ENCODE measurements at places on chromosomes 1 and 21.

GRCh38 chr21:29176471-29177120, 46.2 kb downstream of the MAP3K7CL start:
- DNase-seq, result no peak

GRCh38 chr1:246306415-246307037, 200.6 kb downstream of the SMYD3 start:
- DNase-seq, result no peak

GRCh38 chr1:227939791-227940771, 7.7 kb downstream of the WNT9A start:
- DNase-seq, result no peak

GRCh38 chr1:202852163-202852904, 36.6 kb downstream of the RABIF start:
- no peak for DNase-seq

GRCh38 chr1:231604276-231604621, 22.3 kb upstream of the DISC1 start:
- no peak for DNase-seq

- DNase-seq, result no peak
Measured at GRCh38 chr1:205069371-205070125, 14.7 kb downstream of the TMEM81 start.

DNA sequence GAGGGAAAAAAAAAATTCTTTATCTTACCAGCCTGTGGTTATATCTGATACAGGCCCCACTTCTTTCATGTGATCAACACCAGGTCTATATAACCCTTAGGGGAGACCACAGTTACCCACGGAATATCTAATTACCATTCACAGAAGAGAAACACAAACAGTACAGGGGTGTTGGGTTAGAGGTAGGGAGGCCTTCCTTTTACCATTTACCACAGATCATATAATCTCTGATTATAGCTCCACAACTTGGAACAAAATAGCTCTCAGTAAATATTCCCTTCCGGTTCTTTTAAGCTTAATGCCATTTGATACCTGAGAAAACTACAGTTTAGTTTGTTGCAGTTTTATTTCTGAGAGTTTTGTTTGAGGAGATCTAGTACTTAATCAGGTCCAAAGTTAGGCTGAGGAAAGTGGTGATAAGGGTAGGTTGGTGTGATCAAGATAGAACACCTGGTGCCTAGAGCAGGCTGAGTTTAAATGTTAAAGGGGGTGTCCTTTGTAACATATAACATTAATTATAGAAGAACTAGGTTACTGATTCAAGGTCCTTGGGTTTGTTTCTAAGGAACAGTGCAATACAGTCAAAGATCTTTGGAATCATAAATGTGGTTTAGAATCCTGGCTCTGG, 14.1 kb downstream of the EPB41 start:
- DNase-seq, result no peak

DNA sequence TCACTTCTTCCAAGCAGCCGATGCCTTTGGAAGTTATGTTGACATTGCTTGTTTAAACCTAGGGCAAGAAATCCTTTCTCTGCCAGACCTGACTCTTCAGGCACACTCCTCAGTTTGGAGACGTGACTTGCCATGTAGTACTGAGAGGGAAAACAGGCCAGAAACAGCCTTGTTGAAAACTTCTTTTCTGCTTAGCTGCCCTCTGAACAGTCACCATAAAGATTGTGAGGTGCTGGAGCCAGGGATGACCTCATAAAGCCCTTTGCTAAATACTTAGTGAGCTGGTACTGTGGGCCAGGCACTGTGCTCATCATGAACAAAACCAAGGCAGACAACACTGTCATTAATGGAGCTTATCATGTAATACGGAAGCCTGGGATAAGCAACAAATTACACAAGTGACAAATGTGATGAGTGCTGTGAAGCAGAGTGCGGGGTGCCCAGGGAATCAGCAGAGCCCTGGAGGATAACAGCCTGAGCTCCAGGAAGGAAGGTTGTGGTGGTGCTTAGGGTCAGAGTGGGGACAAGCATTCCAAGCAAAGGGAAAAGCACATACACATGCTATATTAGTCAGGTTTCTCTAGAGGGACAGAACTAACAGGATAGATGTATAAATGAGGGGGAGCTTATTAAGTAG, 42.4 kb downstream of the MTARC1 start:
- DNase-seq, result no peak

DNA sequence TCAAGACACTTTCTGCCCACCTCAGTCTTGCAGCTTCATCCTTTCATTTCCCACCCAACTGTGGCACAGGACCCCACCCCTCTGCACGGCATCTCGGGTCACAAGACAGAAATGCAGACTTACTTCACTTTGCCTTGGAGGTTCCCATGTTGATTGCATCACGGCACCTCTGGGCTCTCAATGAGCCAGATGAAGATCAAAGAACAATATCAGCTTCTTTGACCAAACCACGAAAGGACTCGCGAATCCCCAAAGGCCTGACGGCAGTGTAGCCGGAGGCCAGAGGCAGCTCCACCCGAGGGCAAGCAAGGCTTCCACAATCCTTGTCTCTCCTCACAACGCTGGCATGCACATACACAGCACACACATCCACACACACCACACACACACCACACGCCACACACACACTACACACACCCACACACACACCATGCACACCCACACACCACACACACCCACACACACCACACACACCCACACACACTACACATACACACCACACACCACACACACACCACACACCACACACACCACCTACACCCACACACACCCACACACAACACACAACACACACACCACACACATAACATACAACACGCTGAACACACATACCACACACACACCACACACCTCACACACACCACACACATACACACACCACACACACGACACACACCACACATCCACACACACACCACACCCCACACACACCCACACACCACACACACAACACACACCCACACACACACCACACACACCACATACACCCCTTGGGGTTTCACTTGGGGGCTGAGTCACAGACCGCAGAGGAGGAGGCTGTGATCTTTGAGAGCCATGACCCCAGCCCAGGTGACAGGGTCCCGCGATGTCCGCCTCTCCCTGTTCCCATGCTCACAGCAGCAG, 35.8 kb downstream of the UBASH3A start:
- DNase-seq, result no peak

DNA sequence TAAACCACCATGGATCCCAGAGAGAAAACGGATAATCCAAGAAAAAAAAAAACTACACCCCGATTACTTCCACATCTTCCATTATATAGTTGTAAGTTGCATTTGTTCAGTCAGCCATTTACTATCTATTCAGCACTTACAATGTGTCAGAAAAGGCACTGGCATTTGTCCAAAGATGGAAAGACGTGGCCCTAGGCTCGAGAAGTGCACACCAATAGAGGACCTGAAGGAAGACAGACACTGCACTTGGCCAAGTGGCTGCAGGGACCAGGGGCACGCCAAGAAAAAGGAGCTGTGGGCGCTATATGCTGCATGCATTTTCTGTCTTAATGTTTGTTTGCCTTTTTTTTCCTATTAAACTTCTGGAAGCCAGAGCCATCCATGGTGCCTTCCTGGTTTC, 45.2 kb upstream of the LYST start:
- no peak for DNase-seq

GRCh38 chr1:3247521-3248121, 178.6 kb downstream of the PRDM16 start:
- no peak for DNase-seq

DNA sequence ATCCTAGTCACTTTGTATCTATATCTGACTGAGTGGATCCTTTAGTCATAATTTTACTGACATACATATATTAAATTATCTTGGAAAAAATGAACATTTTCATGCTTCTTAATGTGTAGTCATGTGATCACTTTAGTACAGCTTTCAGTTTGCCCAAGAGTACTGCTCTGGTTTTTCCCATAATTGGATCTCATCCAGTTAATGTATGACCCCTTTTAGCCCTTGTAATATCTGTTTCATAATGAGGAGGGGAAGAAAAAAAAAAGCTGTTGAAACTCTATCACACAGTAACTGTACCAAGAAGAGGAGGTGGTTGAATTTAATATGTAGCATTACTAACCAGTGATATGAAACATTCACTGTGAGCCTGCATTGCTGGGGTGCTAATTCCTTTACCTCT, 328.7 kb downstream of the PTPRC start:
- DNase-seq, result no peak

DNA sequence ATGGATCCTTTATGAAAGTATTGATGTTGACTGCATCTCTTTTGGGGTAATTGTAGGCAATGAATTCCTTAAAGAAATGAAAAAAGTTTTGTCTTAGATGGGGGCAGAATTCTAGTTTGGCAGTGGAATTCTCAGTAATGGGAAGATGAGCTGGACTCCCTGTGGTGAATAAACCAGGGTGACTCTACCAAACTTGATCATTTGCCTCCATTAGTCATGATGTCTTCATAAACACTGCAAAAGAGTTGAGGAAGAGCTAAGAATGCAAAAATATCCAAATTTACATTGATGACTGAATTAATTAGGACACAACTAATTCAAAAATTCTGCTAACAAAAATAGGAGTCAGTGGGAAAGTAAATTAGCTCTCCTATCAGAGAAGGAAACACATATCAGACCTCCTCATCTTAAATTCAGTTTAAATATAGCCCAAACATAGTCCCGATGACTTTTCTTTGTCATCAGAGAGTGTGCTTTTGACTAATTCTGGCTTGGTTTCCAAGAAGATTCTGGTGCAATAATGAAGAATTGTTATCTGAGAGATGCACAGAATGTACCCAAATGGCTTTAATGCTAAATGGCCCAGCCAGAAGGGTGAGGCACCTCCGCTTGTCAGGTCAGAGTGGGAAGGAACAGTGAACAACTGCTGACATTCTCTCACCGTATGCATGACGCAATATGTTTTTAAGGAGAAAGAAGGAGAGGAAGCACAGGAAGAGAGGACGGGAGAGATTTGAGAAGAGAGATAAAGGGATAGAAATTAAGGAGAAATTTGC, 525.1 kb downstream of the LMO4 start:
- DNase-seq, result no peak

DNA sequence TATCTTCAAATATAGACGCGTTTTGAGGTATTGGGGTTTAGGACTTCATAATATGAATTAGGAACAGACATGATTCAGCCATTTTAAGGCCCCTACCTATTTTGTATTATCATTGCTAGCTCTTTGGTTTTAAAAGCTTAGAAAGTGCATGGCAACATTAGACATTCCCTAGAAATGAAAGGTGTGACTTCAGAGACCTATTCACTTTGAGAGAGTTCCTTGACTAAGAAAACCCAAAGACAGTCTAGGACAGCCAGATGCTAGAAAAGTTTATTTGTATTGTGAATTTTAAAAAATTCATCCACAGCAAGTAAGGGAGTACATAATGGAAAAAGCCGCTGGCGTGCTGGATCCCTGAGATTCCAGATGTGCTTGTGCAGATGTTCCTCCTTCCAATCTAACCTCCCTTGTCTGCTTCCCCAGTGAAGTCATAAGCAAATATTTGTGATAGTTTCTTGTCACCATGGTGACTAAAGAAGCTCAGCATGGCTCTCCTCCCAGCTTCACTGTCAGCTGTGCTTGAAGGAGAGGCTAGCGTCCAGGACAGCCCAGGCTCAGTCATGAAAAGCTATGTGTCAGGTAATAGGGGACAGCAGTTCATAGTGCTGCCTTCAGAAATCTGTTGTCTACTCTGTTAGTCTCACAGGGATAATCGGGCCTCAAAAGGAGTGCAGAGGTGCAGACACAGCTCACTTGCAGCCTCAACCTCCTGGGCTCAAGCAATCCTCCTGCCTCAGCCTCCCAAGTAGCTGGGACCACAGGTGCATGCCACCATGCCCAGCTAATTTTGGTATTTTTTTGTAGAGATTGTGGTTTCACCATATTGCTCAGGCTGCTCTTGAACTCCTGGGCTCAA, 34.8 kb downstream of the KPNA6 start:
- DNase-seq, result no peak

- DNase-seq, result no peak
Measured at GRCh38 chr1:109304226-109304920, 2.4 kb downstream of the MYBPHL start.

DNA sequence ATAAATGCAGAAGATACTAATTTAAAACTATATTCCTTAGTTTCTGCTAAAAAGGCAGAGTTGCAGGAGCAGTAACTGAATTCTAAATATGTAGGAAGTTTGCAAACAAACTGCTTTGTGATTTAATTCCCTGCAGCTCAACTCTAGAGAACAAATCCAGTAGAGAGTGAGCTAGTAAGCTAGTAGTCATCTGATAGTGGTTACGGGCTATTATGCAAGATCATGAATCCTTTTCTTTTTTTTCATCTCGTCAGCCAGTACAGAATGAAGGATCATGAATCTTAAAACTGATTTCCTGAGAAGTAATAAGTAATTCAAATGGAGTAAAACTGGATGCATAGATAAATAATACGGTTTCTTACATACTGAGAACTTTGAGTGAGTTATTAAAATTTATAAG, 3.3 kb downstream of the DPH5 start:
- DNase-seq, result no peak

DNA sequence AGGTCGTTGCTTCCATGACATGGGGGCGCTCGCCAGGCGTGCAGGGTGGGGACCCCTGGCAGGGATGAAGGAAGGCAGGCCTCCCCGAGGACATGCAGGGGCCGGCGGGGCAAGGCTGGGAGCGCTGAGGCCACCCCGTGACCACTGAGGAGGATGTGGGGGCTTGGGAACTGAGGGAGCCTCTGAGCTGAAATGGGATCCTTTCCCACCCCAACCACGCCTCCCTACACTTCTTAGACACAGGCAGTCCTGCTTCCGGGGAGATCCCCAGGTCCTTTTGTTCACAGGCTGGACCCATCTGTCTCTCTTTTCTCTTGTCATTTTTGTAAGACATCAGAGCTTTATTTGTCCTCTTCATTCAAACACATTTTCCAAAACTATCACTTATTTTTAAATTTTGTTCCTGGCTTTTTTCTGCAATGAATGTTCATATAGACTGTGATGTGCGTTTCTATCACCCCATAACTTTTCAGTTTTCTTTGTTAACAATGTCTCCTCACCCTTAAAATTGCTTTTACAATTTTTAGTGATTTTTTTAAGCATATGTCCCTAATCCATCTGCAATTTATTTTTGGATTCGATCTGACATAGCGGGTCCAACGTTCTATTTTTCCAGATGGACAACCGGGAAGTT, 156.7 kb upstream of the BACE2 start:
- DNase-seq, result no peak

GRCh38 chr1:4086085-4086850, 186.2 kb upstream of the C1orf174 start:
- no peak for DNase-seq

- DNase-seq, result no peak
Measured at GRCh38 chr1:154863315-154864174, 6.5 kb downstream of the KCNN3 start.

- DNase-seq, result no peak
Measured at GRCh38 chr1:10217748-10218441, 7.5 kb downstream of the KIF1B start.

DNA sequence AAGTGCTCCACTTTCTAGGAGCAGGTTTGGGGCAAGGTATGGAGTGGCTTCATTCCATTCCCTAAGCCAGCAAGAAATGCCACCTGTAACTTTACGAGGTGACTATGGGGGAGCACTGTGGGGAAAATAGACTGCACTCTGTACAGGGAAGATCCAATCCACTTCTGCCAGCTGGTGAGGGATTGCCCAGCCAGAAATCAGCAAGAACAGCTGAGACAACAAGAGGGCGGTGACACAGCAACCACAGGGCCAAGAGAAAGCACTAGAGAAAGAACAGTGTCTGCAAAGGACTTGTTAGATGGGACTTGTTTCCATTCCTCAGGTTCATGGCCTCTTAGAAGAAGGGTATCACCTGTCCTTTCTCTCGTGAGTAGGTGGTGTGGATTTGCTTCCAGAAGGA, 19.6 kb downstream of the CAPN8 start:
- no peak for DNase-seq

- DNase-seq, result no peak
Measured at GRCh38 chr1:158806916-158807536, 24.1 kb upstream of the MNDA start.

All from GOT3 (cell line).